Neuronal stem cell (in vitro differentiated cells): ENCODE measurements at places on chromosomes 11 and 22.

- no peak for DNase-seq
Observed at GRCh38 chr11:77310721-77311120, 9.2 kb upstream of the GDPD4 start.

GRCh38 chr11:36566407-36567053, 1.3 kb upstream of the RAG1 start:
- DNase-seq, result no peak

DNA sequence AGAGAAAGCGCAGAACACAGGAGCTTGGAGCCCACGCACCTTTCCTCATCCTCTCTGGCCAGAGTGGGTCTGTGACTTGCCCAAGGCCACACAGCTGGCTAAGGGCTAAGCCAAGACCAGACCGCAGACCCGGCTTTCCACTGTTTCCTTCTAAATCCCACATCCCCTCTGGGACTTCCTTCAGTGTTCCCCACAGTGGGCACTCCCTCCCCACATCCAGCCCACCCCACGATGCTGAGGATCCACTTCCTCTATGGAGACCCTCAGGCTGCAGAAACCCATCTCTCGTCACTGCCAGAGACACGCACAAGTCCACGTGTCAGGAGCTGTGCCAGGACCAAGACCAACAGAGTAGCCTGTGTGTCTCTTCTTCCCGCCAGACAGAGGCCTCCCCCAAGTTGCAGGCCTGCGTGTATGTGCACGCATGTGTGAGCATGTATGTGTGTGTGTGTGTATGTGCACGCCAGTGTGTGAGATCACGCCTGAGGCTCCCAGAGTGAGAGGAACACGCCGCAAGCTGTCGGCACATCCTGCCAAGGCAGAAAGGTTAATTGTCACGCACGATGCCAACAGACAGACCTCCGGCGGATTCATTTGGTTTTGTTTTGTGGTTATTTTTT, 21.6 kb downstream of the PDGFB start:
- no peak for DNase-seq

DNA sequence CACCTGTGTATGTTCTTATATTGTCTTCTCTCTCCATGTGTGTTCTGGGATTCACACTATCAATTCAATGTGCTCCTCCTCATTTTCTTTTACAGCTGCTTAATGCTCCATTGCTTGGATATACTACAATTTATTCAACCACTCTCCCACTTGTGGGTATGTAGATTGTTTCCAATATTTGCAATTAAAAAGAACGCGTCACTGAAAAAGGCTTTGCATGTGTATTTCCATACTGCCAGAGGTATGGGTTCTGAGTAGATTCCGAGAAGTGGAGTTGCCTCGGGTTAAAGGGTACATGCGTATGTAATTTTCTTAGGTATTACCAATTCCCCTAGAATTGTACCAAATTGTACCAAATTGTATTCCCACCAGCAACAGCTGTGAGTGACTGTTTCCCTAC, 7.0 kb upstream of the CAPN5 start:
- DNase-seq, result no peak

DNA sequence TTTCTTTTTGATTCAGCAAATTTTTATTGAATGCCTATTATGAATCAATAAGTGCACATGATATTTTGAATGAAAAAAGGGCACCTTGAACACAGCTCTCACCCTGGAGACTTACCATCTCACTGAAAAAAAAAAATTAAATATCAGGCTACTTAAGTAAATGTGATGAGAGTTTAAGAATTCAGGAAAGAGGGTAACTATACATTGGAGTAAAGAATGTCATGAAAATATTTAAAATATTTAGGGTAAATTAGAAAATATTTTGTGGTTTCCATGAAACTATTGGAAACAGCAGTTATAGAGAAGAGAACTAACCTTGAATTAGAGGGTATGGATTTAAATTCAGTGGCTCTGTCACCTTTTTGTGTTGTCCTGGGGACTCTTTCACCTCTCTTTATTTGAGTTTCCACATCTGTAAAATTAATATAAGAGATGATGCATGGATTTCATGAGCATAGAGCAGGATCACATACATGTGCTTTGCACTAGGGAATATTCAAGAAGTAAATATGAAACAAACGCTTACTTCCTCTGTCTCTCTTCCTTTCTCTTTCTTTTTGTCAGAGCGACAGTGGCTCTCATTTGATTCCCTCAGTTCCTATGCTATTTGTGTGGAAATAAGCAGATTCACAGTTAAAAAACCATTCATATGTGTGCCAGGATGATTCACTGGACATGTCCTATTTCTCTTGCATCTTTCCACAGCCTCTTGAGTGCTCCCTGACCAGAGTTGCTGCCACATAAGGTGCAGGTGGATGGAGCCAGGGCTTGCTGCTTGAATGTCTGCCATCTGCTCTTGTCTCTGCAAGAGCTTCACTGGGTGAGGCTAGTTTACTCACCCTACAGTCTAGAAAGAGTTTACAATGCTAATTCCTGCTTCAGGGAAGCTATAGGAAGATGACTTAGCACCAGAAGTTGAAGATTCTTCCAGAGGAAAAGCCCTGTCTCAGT, 533.1 kb downstream of the ETS1 start:
- no peak for DNase-seq

DNA sequence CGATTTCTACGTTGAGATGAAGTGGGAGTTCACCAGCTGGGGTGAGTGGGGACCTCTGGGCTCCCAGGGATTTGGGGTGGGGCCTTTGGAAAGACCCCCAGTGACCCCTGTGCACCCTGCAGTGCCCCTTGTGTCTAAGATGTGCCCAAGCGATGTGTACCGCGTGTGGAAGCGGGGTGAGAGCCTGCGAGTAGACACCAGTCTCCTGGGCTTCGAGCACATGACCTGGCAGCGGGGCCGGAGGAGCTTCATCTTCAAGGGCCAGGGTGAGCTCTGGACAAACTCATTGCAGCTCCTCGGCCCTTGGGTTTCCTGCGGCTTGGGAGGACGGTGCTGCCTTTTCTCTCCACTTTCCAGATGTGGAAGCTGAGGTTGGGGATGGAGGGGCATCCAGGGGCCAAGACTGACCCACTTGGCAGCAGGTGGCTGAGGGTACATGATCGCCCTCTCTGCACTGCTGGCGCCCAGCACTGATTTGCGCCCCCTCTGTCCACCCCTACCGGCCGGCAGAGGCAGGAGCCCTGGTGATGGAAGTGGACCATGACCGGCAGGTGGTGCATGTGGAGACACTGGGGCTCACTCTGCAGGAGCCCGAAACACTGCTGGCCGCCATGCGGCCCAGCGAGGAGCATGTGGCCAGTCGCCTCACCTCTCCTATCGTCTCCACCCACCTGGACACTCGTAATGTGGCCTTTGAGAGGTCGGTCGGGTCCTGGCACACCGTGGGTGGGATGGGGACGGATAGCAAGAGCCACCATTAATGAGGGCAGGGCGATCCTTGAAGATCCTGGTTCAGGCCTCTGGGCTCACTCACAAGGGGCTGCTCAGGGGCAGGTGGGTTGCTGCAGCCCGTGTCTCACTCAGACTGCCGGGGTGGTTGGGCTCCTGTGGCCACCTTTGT, 2.6 kb downstream of the ANKRD13D start:
- no peak for DNase-seq

- no peak for DNase-seq
Observed at GRCh38 chr11:17722000-17722643, 2.8 kb downstream of the MYOD1 start.

DNA sequence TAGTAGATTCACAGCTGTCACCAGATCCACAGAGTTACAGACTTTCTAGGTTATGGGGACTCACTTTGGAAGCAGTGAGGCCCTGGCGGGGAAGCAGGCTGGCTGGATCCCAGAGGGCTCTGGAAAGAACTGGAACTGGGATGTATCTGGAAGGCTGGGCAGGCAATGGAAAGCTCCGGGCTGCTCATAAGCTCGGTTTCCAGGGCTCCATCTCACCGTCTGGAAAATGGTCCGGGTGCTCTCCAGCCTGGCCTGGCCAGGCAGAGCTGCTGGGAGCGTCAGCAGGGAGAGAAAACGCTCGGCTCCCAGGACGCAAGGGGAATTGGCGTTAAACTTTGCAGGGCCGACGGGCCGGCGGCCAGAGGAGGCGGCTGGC, 335 bp upstream of the SEZ6L start:
- DNase-seq, result no peak

GRCh38 chr11:73281201-73281741, 9.1 kb downstream of the P2RY6 start:
- DNase-seq, result no peak

GRCh38 chr11:121814962-121815361, 301.1 kb downstream of the BLID start:
- DNase-seq, result no peak

DNA sequence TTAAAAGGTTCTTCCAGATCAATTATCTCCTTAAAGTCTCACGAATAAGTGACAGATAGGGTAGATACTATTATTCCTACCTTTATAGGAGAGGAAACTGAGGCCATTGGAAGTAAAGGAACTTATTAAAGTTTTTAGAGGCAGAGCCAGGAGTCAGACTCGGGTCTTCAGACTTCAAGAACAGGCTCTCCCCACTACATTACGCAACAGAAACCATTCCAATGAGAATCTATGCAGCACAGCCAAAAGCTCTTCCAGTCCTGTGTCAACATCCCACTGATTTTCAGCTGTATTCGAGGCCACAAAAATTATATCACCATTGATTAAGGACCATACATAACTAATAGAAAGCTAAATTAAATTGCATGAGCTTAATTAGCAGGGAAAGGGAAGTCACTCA, 77.4 kb downstream of the RELT start:
- DNase-seq, result no peak

DNA sequence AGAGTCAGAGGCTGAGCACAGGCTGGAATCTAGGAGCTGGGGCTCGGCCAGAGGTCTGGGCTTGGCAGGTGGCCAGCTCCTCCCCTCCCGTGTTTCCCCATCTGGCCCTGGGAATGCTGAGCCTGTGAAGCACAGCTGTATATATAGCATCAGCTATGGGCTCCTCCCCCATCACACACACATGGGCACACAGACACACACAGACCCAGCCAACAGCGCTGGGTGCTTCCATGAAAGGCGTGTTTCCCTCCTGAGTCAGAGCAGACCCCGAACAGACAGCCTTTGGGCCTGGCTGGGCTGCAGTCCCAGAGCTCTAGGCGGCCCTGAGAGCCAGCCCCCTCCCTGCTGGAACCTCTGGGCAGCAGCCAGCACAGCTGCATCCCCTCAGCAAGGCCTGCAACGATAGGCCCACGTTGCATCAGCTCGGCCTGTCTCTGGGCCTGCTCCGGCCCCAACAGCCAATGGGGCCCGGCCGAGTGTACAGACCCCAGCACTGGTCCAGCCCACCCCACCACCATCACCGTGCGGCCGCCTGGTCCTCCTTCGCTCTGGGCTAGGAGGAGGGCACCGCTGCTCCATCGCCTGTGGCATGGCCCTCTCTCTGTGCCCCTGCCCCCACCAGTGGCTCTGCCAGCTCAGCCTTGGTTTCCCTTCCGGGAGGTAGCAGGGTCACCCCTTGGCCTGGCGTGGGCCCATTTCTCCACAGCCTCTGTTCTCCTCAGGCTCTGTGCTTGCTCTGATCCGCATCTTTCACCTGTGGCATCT, 7.6 kb upstream of the SERPINH1 start:
- peak; percentile 55 for DNase-seq

- DNase-seq, result no peak
Observed at GRCh38 chr22:47561766-47562165, 799.3 kb downstream of the TBC1D22A start.

GRCh38 chr11:123354371-123354975, 75.6 kb upstream of the GRAMD1B start:
- no peak for DNase-seq

- DNase-seq, result no peak
Observed at GRCh38 chr22:25714739-25715138, 27.2 kb upstream of the MYO18B start.

DNA sequence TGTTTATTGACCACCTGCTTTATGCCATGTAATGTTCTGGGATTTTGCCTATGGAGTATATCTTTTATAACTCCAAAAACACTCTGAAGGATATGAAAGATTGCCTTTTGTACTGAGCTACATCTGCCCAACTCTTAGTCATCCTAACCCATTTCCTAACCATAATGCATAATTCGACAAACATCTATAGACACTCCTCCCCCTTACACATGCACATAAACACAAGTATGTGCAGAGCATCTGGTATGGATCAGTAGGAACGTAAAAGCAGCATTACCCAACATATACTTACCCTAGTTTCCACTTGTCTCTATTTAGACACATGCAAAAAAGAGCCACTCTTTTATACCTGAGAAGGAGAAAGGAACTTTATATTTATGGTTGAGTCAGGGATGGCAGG, 272.8 kb downstream of the FAM76B start:
- no peak for DNase-seq

- no peak for DNase-seq
Observed at GRCh38 chr11:76419896-76420295, 24.9 kb upstream of the EMSY start.

- peak; percentile 85 for DNase-seq
Observed at GRCh38 chr11:6473451-6474412, at the start of gene TRIM3. TRIM3 (minus strand) TSS chr11:6473941; CDS start chr11:6465695, 8,246 bp downstream.

DNA sequence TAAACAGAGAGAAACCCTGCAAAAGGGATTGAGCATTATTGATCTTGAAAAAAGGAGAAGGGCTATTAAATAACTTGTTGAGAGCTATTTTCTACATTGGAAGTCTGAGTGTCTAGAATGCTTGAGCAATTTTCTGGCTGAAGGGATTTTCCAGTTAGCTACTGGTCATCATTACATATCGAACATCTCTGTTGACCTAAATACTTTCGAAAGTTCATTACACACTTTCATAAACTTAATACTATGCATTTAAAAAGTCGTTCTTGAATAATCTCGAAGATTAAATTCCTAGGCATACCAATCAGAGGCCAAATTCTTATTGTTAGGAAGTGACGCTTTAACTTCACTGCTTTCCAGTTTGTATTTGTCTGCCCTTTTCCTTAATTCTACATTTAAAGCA, 13.7 kb downstream of the ETS1 start:
- no peak for DNase-seq

DNA sequence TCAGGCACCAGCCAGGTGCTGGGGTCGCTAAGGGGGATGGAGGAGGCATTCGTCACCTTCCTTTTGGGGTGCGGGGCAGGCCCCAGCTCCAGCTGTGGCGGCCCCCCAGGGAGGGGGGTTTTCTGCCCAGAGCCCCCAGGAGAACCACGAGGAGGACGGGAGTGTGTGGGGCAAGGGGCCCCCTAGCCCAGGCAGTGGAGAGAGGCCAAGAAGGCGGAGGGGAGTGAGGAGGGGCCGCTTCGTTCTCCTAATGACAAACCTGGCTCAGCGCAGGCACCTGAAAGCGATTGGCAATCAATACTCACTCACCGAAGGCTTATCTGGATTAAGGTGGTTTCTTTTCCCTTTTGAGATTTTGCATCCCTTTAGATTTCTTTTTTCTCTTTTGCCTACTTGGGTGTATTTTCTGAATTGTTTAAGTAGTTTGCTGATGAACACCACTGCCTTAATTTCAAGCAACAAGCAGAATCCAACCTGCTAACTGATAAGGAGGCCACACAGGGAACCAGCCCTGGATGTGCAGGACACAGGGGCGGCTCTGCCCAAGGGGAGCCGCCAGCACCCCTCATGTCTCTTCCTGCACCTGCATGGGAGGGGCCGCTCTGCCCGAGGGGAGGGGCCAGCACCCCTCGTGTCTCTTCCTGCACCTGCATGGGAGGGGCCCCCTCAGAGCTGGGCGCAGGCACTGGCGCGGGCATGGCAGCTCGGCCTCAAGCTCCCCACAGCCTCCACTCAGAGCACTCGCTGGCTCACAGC, 122.3 kb downstream of the BRD1 start:
- DNase-seq, result no peak

- DNase-seq, result no peak
Observed at GRCh38 chr11:75475767-75476650, 43.0 kb upstream of the KLHL35 start.
